ENCODE measurements at places on chromosomes 11 and 22.

GRCh38 chr11:132911186-132911585 lies 621.1 kb downstream of the OPCML start:
- no peak for DNase-seq

DNA sequence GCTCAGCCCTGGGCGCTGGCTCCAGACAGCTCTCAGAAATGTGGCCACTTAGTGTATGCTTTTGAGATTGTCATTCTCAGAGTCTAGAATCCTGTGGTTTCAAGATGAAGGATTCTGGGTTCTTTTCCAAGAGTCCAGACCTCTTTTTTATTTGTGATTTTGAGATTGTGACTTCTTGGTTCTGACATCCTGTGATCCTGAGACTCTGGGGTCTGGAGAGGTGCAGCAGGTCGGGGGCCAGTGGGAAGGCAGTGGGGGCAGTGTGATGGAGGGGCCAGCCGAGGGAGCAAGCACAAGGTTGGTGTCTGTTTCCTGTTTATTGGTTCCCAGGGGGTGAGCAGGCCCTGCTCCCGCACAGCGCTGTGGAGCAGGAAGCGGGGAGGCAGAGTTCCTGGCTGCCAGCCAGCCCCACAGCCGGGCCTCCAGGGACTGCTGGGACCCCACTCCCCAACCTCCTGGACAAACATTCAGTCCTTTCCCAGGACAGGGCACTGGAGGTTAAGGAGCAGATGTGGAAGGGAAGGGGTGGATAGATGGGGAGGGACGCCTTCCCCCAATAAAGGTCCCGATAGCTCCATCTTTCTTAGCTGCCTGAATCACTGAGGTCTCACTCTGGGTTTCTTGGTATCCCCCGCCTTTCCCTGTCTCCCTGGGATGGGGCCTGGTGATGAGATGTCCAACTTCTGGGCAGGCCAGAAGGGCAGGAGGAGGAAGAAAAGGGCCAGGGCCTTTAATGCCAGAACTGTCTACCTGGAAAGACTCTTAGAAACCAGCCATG lies 13.7 kb downstream of the ARHGEF17 start:
- peak; percentile 74 for DNase-seq

GRCh38 chr11:65362966-65363365 lies 8.4 kb downstream of the TIGD3 start:
- no peak for DNase-seq

GRCh38 chr11:12901272-12901671 lies 107.8 kb upstream of the RASSF10 start:
- no peak for DNase-seq

- no peak for DNase-seq
Observed at GRCh38 chr11:94557992-94558391, 9.2 kb upstream of the PIWIL4 start.

DNA sequence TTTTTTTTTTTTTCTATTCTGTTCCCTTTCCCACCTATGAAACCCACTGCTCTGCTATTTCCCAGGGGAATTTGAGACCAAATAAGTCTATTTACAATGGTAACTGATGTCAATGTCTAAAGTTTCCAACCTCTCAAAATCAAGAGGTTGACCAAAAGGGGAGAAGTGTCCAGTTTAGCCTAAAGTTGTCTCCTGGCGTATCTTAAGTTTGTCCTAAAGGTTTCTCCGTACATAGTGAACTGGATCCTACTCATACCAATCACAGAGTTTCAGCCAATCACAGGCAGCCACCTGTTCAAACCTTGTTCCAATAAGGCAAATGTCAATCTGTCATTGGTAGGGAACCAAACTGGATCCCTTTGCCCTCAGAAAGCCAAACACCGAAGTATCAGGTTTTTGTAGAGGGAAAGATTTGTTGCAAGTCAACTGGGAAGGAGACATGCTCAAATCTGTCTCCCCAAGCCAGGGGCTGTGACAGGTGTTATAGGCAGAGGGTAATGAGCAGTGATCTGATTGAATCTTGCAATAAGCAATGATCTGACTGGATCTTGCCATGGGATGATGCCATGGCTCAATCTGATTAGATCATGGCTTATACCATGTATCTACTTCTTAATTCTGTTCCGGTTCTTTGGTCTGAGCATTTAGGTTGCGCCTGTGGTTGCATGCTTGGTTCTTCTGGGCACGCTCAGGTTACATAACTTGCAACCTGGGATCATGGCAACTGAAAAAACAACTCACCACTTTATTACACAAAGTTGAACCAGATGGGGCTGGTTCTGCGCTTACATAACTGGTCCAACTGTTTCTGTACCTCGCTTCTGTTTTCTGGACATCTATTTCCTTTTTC lies 1.1 kb upstream of the VPS37C start:
- no peak for DNase-seq

- no peak for DNase-seq
Observed at GRCh38 chr11:109854731-109855130, 238.5 kb upstream of the ZC3H12C start.

DNA sequence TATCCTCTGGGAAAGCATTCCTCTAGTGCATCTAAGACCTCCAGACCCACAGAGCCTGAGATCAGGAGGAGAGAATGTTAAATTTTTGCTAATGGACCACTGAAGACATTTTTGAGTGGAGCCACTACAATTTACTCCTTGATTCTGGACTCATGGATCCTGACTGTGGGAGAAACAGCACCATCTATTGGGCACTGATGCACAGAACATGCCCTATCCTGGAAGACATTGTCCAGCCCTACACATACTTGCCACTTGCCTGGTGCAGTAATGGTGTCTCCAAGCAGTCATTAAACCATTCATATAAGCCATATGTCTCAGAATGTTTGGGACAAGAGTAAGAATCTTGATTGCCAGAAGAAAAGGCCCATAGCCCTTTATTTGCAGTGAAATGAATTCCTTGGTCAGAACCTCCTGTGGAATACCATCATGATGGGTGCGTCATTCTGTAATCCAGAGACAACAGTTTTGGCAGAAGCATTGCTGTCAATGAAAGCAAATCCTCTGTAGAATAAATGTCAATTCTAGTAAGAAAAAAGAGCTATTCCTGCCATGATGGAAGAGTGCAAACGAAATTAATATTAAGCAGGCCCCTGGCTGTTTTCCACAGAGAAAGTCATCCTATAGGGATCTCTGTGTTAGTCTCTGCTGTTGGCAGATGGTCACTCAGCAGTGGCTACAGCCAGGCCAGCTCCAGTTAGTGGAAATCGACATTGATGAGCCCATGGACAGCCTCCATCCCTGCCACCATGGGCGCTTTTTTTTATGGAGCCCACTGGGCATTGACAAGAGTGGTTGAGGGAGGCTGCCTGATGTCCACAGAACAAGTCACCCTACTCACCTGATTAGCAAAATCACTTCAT lies 43.5 kb downstream of the GGTLC2 start:
- DNase-seq = no peak

DNA sequence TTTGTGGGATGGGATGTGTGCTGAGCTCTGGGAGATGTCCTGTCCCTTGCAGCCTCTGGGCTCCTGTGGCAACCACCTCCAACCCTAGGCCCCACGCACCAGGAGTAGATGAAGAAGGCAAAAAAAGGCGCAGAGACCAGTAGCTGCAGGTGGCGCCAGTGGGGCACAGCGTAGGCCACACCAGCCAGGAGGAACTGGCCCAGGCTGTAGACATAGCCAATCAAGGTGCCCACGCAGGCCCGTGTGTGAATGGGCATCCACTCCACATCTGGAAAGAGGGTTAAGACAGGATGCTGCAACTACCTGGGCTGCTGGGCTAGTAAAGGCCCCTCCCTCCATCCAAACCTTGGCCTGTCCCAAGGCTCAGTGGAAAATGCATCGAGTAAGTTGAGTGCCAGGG lies 3.0 kb downstream of the SLC22A6 start:
- DNase-seq = no peak

- DNase-seq = no peak
Observed at GRCh38 chr22:29901354-29901753, 18.4 kb downstream of the MTMR3 start.

DNA sequence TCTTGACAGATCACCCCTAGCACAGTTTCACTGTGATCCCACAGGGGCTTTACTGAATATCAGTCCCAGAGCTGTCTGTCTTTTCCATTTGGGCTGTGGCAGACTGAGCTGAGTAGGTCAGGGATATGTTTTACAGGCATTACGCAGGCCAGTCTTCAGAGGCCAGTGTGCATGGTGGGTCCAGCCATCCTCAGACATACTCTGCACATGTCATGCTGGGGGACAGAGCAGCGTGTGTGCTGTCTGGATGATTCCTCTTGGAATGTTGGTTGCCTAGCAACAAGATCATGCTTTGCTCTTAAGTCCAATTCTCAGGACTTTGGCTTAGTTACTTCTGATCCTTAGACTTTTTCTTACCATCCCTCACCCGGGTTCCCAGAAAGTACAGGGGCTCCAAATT lies 736.5 kb downstream of the DLG2 start:
- DNase-seq = no peak

GRCh38 chr11:132620423-132620822 lies 911.9 kb downstream of the OPCML start:
- DNase-seq = no peak

DNA sequence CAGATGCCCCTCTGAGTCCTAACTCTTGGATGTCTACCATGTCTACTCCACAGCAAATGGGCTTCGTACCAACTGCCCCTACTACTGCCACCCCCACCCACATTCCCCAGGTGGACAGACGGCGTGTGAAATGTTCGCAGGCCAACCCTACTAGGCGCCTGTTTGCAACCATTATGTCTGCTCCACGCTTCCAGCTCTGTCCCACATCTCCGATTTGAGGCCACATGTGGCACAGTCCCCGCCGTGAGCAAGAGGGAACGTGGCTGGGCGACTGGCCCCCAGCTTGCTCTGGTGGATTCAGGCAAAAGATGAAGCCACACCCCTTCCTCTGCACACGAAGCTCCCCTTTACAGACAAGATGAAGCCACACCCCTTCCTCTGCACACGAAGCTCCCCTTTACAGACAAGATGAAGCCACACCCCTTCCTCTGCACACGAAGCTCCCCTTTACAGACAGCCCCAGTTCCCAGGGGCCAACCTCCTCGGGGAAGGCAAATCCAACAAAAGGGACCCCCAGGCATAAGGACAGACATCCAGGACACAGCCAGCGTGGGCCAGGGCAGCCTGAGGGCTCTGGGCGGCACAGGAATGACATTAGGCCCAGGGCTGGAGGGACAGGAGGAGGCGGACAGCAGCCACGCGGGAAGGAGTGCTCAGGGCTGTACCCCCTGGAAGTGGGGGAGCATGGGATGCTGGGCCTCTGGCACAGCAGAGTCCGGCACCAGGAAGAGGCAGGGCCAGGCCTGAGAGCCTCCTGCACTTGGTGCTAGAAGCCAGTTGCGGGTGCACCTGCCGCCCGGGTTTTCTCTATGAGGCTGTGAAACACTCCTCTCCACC lies 106.2 kb downstream of the SHANK2 start:
- DNase-seq = no peak

- no peak for DNase-seq
Observed at GRCh38 chr22:30876915-30877553, 91.5 kb downstream of the MORC2 start.

DNA sequence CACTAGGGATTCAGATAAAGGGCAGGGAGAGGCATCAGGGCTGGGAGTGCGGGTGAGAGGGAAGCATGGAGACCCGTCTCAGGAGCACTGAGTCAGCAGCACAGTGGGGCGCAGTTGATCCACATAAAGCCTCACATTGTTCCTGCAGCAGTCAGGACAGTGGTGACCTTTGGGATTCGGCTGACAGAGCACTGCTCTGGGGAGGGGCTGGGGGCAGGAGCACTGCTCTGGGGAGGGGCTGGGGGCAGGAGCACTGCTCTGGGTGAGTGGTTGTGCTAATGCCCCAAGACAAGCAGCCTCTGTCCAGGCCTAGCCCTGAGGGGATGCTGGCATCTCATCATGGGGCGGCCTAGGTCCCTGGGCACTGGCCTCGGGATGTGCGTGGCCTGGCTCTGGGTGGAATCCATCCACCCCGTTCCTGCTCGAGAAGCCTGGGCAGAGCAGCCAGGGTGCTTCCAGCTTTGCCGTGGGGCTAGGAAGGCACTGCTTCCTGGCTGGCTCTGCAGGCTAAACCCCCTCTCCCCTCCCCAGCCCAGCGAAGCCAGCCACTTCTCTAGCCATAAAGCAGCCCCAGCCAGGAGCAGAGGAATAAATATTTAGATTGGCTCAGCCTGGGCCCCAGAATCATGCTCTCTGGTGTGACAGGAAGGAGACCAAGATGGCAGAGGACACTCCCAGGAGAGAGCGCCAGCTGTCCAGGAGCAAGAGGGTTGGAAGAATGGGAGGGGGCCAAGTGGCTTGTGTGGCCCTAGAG lies 7.3 kb downstream of the OAF start:
- no peak for DNase-seq

GRCh38 chr22:41237707-41238569 lies 2.8 kb downstream of the CHADL start:
- DNase-seq = peak; percentile 80

DNA sequence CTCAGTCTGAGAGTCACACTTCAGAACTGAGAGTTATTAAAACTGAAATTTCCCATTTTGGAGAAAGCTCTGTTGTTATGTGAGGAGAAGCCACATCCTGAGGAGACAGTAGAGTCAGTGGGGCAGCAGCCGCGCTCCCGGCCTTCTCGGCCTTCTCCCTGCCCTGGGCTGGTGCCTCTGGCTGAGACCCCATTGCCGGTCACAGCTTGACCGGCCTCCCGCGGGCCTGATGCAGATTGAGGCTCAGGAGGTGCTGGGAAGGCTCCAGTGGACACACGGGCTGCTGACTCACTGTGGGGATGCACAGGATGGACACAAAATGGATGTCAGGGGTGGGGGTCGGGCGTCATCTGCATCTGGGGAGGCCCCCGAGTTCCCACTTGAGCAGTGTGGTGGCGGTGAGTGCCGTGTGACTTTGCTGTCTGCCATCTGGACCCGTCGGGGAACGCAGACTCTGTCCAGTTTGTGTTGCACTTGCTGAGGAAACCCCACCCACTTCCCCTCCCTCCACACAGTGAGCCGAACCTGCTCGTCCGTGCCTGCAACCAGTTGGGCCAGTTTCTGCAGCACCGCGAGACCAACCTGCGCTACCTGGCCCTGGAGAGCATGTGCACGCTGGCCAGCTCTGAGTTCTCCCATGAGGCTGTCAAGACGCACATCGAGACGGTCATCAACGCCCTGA lies 50.1 kb downstream of the MUC6 start:
- DNase-seq = no peak

- DNase-seq = no peak
Observed at GRCh38 chr22:43289531-43289963, 53.6 kb downstream of the SCUBE1 start.
